ENCODE measurements at places on chromosomes 6 and 20.

- DNase-seq: no peak
Measured at GRCh38 chr20:47276851-47277534, 79.5 kb downstream of the ZMYND8 start.

DNA sequence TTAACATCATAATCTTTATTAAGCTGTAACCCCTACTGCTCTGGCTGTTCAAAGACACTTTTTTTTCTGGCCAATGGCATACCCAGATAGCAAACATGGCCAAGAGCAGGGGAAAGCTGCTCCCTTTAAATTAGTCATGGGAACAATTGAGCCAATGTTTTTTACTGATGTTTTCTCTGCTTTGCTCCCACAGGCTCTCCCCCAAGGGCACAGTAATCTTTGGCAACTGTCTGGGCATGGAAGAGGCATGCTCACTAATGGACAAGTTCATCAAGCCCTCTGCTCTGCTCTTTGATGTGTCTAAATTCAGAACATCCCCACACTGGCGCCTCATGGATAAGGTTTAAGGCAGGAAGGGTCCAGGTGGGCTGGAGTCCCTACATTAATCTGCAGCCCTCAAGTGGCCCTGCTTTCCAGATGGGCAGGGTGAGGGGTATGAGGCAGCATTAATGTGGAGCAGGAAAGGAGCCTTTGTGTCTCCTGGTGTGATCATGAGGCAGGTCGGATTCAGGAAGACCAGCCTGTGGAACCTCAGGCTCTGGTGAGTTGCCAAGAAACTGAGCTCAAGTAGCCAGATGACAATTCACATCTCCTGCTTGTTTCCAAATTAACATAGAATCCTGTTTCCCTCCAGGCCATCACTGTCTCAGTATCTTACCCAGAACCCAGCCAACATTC lies 227.0 kb upstream of the CST7 start:
- DNase-seq: no peak

GRCh38 chr6:35723587-35723986 lies 13.2 kb upstream of the ARMC12 start:
- DNase-seq: no peak

GRCh38 chr20:36866681-36867495 lies 9.1 kb upstream of the TLDC2 start:
- no peak for DNase-seq

DNA sequence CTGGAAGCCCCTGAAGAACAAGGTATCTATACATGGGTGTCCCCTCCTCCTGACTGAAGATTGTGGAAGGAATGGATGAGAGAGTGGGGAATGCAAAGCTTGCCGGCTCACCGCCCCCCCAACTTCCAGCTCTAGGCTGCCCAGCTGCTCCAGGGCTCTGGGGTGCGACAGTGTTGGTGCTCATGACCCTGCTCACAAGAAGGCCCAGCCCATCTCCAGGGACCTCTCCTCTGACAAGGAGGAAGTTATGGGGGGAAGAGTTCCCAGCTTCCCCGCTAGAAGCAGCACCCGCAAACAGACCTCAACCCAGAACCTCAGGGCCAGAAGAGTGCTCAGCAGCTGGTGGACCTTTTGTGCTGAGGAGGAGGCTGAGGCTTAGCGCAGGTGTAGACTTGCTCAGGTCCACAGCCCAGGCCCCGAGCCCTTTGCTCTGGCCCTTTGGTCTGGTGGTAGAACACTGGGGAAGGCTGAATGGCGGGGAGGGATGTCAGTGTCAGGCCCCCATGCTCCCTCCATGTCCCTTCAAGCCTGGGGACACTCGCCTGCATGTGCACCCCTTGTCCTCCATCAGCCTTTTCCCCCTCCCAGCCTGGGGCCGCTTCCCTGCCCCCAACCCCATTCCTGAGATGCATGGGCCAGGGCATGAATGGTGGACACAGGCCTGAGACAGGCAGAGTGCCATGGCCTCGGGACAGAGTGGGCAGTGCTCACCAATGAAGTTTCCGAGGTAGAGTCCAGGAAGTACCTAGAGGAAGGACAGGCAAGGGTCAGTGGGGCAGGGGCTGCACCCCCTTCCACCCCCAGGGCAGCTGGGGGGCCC lies 1.3 kb downstream of the DUSP15 start:
- DNase-seq: no peak

GRCh38 chr6:135440087-135440792 lies 57.3 kb downstream of the AHI1 start:
- no peak for DNase-seq

DNA sequence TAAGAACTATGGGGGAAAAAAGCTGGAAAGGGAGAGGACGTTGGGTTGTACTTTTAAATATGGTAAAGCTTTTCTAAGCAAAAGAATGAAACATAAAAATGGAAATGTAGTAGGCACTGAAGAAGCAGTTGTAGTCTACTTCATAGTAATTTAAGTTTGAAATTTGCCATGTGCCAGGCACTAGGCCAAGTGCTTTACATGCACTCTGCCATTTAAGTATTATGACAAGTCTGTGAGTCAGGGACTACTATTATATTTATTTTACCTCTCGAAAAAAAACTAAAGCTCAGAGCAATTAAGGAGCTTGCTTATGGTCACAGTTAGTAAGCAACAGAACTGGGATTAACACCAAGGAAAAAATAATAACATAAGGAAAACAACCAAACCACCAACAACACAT lies 257.8 kb downstream of the GMDS start:
- DNase-seq: no peak

Measured in SW480 (cell line).